Cerebellar nuclear complex (tissue), 1 donor: ENCODE measurements at places on chromosomes 4 and X.

- DNase-seq: no peak
Observed at GRCh38 chr4:165838575-165838974, 34.5 kb upstream of the TLL1 start.

DNA sequence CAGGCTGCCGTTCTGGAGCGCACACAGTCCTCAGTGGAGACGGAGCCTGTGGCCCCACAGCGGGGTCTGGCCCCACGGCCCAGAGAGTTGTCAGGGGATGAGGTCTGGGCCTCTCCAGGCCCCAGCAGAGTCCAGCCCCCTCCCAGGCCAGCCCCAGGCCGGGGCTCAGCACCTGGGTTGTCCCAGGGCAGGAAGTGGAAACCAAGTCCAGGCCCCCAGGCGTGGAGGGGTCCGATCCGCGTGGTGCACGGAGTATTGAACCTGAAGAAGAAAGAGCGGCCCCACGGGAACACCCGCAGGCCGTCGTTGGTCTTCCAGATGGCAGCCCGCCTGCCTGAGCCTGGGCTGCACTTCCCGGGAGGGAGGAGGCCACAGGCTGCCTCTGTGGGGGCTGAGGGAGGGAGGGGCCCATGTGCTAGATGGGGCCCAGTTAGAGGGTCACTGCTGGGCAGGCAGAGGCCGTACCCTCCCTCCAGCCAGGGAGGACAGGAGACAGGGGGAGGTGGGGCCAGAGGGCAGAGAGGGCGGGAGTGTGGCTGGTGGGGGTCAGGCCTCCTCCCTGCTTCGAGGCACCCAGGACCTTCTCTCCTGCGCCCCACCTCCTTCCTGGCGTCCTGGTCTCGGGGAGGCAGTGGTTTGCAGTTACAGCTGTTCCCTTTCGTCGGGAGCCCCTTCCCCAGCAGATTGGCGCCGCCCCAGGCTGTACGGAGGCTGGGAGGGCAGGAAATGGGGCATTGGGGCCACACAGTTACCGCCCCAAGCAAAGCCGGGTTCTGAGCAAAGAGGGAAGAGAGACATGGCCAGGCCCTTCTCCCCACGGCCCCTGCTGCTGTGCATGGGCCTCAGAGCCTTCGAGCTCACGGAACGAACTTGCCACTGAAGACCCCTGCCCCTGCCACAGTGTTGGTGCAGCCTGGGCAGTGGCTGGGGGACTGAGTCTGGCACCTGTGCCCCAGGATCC lies 8.1 kb downstream of the HGFAC start:
- DNase-seq: no peak

GRCh38 chr4:66852843-66853242 lies 692.5 kb downstream of the CENPC start:
- no peak for DNase-seq

GRCh38 chrX:41118156-41118555 lies 32.9 kb downstream of the USP9X start:
- no peak for DNase-seq

DNA sequence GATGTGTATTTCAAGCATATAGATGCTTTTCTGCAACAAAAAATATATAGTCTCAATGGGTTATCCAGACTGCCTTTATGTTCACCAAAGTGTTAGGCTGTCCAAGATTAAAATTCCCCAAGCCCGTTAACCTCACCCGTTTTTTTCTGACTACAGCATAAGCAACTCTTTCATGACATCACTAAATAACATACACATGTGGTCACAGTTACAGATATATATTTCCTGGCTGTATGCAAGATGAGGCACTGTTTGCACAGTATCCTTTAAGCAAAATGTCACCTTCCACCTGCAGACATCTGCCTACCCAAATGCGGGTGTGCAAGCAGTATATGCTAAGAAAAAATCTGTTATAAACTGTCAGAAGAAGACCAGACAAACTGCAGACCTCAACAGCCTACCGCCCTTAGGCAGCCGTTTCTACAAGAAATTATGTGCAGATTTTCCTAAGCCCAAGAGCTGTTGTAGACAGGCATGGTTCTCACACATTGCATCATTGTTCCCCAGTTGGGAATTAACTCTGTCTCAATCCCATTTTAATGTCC lies 183.1 kb upstream of the MXRA5 start:
- DNase-seq: no peak
